ENCODE measurements at places on chromosomes 3 and 15. TPM values are rescaled to one million over a fixed set of nuclear protein-coding genes. Genes with fewer than 3 reads are reported as not detected.

DNA sequence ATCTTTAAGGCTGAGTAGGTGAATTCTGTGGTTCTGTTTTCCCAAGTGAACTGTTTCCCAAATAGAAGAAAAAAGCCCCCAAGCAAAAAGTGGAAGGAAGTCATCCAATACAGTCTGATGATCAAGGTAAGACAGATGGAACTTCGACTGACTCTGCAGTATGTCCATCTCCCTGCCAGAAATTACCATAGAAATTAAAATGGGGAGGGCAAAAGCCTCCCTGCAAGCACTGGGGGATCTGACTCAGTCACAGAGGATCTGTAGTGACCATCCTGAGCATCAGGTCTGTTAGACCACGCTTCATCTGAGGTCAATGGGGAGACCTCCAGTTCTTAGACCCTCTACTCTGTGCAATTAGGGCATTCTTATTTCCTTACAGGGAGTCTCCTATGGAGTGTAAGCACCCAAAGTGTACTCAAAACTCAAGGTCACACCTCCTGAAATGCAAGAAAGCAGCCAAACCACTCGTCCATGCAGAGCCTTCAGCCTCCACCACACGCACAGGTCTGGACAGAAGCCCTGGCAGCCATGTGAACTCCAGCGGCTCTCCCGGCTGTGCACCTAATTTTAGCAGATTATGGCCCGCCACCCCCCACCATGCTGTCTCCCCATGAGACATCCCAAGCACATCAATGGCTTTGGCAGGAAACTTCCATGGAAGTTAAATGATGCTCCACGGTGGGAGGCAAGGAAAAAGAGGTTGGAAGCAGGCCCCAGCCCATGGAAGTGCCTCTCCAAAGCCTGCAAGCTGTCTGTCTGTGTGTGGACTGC is 348.7 kb downstream of the NTRK3 start:
- DNase-seq, result no peak

Gene KATNBL1
- 96.1 TPM for polyA plus RNA-seq

- DNase-seq, result no peak
These were observed 1432.1 kb upstream of the GBE1 start for GRCh38 chr3:83193526-83193925.

- no peak for DNase-seq
These were observed 43.0 kb downstream of the PGPEP1L start for GRCh38 chr15:98964466-98965133.
